Uterus (tissue), 4 donors: ENCODE measurements at places on chromosomes 12 and 14. TPM values are rescaled to one million over a fixed set of nuclear protein-coding genes. Genes with fewer than 3 reads are reported as not detected.
A peak's percentile ranks its signal among the peaks of the same experiment; 100 is the strongest.

- H3K36me3 ChIP-seq: no peaks in the 10 kb centered on the region
Measured at GRCh38 chr14:59897757-59898383, 22.1 kb upstream of the LRRC9 start.

DNA sequence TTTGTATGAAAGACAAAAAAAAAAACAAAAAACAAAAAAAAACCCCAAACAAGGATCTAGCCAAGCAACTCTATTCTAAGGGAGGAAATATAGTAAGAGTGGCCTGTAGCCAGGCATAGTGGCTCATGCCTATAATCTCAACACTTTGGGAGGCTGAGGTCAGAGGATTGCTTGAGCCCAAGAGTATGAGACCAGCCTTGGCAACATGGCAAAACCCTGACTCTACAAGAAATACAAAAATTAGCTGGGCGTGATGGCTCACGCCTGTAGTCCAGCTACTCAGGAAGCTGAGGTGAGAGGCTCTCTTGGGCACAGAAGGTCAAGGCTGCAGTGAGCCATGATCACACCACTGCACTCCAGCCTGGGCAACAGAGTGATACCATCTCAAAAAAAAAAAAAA is 47.9 kb downstream of the TMEM117 start:
- H3K4me3 ChIP-seq: no peak overlapping the region
- DNase-seq: no peak
- no peaks in the 10 kb centered on the region for H3K27me3 ChIP-seq
- no peak overlapping the region for H3K27ac ChIP-seq
- no peaks in the 10 kb centered on the region for H3K36me3 ChIP-seq

DNA sequence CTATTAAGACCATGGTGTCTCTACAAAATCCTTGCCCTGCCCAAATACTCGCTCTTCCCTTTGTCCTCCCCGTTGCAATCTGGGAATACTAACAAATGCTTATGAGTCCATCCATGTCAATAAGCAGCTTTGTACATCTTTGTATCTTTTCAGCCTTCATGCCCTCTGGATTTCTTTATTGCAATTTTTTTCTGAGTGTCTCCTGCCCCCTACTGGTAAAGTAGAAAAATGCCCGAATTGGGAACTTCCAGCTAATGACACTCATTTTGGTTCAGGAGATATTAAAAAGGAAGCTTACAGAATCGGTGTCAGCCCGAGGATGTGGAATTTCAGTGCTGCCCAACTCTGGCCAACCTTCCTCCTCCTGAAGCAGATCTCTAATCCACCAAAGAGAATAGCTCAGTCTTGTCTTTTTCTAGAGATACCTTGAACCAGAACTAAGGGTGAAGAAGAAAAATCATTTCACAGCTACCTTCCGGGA is 46.0 kb downstream of the SH2B3 start:
- H3K4me1 ChIP-seq: no peaks in the 10 kb centered on the region
- H3K4me3 ChIP-seq: no peak overlapping the region
- no peaks in the 10 kb centered on the region for H3K36me3 ChIP-seq
- DNase-seq: peak; percentile 11

GRCh38 chr14:37254411-37254947 is 56.7 kb downstream of the MIPOL1 start:
- H3K27me3 ChIP-seq: no peaks in the 10 kb centered on the region
- no peaks in the 10 kb centered on the region for H3K4me1 ChIP-seq
- H3K27ac ChIP-seq: no peak overlapping the region
- H3K4me3 ChIP-seq: no peak overlapping the region
- DNase-seq: no peak
- H3K36me3 ChIP-seq: no peaks in the 10 kb centered on the region

DNA sequence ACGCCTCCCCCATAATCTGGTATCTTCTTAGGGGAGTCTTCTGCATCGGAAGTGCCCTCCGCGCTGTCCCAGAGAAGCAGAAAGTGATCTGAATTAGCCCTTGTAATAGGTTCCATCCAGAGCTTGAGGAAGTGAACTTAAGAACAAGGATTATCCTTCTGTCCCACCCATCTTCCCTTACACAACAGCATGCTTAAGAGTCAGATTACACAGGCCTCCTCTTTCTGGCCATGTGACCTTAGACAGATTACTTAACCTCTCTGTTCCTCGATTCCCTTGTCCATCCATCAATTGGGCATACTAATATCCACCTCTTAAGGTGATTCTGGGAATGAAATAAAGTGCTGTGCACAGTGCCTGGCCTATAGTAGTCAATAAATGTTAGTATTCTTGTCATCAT is 11.4 kb downstream of the CABP1 start:
- H3K27me3 ChIP-seq: no peaks in the 10 kb centered on the region
- no peak for DNase-seq
- no peak overlapping the region for H3K27ac ChIP-seq
- no peaks in the 10 kb centered on the region for H3K4me1 ChIP-seq

DNA sequence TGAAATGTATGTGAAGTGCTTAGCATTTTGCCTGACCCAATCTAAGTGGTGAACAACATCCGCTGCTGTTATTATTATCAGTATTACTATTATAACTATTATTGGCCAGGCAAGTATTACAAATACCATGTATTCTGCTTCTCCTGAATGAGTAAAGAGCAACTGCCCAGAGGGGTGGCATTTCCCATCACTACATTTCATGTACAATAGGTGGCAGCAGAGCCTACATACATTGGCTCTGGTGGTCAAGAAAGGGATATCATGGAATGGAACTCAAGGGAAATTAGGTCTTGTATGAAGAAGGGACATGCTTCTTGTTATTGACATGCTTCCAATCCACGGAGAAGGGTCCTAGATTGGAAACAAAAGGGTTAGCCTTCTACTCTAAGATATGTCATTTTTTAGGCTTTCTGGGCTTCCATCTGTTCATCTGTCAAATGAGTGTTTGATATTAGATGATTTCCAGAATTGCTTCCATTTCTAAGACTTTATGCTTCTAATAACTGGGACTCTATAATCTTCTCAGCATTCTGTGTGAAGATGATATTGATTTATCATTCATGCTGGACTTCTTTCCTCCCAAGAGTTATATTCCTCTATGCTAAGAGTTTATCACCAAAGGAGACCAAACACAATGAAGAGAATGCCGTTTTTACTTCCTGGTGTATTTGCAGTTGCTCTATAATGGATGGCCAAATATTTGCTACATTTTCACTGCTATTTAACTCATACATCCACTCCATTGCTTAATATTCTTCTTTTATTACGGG is 239.1 kb downstream of the SSPN start:
- H3K27ac ChIP-seq: no peak overlapping the region
- no peaks in the 10 kb centered on the region for H3K27me3 ChIP-seq
- H3K4me1 ChIP-seq: no peaks in the 10 kb centered on the region

- no peaks in the 10 kb centered on the region for H3K27me3 ChIP-seq
- no peak for DNase-seq
- H3K36me3 ChIP-seq: no peaks in the 10 kb centered on the region
- H3K27ac ChIP-seq: no peak overlapping the region
Measured at GRCh38 chr12:97292588-97292987, 170.0 kb upstream of the RMST start.

The CAPZA3 gene
- not detected for total RNA-seq

The RASAL1 gene
- total RNA-seq: not detected

The CLEC6A gene
- total RNA-seq: not detected

The AGAP2 gene
- 3.8 TPM for total RNA-seq

The FAM90A1 gene
- total RNA-seq: not detected

The FGF23 gene
- not detected for total RNA-seq
